ENCODE measurements at places on chromosomes 16 and 17.

GRCh38 chr16:12819126-12820117, 15.7 kb upstream of the CPPED1 start:
- peak; percentile 71 for DNase-seq

GRCh38 chr17:81426393-81427172, 31.3 kb downstream of the BAHCC1 start:
- DNase-seq, result no peak

- no peak for DNase-seq
Observed at GRCh38 chr17:28298449-28298848, 20.6 kb upstream of the TMEM97 start.

DNA sequence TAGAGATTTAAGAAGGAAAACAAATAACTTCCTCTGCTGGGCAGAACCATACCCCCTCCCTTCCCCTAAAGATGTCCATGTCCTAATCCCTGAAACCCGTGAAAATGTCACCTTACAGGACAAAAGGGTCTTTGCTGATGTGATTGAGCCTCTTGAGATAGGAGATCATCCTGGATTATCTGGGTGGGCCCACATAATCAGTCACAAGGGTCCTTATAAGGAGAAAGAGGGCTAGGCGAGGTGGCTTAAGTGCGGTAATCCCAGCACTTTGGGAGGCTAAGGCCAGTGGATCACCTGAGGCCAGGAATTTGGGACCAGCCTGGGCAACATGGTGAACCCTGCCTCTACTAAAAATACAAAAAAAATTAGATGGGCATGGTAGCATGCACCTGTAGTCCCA, 12.0 kb upstream of the SLC39A11 start:
- DNase-seq, result no peak

All from activated T-cell treated with anti-CD3 and anti-CD28 coated beads for 48 hours (primary cell).